NCI-H526 treated with DMSO at 0.1 percent for 48 hours (cell line): ENCODE measurements at places on chromosomes 4 and X.

- DNase-seq, result no peak
Measured at GRCh38 chr4:152996111-152996571, 60.0 kb downstream of the FHDC1 start.

GRCh38 chrX:57119416-57119815 is 1.9 kb downstream of the SPIN2B start:
- DNase-seq, result no peak

DNA sequence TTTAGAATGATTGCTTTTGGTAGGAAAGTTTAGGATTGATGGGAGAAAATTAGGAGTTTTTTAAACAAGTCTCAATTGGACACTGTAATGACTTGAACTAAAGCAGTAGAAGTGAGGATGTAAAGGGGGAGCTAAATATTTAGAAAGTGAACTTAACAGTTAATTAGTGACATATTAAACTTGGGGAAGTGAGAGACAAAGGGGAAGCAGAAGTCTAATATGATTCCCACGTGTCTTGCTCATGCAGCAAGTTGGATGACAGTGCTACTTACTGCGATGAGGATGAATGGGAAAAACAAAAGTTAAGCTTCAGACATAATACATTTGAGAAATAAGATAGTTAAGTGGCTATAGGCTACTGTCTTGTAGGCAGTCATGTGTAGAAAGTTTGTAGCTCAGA is 110.4 kb downstream of the RPA4 start:
- no peak for DNase-seq

- no peak for DNase-seq
Measured at GRCh38 chr4:77006753-77007353, 57.3 kb downstream of the SEPTIN11 start.

DNA sequence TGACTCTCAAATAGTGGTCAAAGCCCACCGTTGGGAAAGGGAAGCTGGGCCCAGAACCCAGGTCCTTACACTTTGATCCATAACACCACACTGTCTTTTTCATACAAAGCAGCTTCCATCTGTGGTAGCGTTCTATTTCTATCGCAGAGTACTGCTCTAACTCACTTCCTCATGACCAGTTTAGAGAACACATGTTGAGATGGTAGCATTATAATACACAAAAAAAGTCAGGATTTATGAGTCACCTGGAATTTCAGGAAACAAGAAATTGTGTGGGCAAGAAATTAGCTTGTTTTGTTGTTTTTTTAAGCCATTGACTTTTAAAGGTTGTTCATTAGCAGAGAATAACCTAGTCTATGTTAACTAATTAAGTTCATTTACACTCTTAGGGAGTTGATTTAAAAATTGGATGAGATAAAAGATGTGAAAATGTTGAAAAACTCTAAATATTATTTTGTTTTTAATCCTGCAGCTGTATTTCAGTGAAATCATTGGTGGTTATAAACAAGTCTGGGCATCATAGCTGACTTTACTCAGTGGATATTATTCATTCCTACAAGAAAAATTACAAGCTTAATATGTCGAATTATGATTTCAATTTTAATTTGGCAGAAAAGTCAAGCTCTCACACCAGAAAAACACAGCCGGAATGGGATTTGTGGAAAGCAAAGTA is 1011.1 kb upstream of the HS3ST1 start:
- DNase-seq, result no peak

GRCh38 chrX:19512961-19513360 is 2.3 kb downstream of the MAP3K15 start:
- no peak for DNase-seq

- no peak for DNase-seq
Measured at GRCh38 chr4:159107203-159107925, 4.5 kb downstream of the RAPGEF2 start.

DNA sequence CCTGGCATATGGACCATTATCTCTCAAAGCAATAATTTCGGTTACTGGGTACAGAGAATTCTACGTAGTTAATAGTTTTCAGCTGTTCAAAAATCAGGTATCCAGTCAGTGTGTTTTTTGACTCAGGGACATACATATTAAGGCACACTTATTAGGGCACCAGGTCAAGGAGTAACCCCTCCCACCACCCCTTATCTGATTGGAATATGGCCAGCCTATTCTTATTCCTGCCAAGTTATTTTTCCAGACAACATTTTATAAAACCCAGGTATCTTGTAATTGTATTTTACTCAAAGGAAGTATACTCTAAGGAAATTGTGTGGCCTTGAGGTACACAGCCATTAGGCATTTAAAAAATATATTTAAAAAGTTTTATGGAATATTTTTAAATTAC is 4.3 kb downstream of the ZFX start:
- no peak for DNase-seq

DNA sequence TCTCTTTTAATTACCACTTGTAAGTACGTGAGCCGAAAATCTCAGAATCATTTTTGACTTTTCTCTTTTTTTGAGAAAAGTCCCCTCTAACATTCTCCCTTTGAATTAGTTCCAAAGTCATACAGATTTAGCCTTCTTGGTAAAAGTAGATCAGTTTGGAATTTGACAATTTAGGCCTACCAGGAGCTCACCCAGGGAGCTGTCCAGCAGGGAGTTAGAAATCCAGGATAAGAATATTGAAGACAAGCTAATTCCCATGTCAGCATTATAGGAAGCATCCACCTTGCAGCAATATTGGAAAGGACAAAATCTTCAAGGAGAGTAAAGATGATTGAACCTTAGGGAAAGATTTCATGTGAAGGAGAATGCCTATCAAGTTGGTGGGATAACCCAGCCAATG is 352.2 kb upstream of the CPEB2 start:
- DNase-seq, result no peak
